Activated CD4-positive, alpha-beta memory T cell treated with anti-CD3 and anti-CD28 coated beads for 36 hours (primary cell): ENCODE measurements at places on chromosomes 13 and 19.
A peak's percentile ranks its signal among the peaks of the same experiment; 100 is the strongest.

GRCh38 chr19:50427997-50428425 lies 4.7 kb upstream of the MYBPC2 start:
- peak; percentile 47 for DNase-seq

DNA sequence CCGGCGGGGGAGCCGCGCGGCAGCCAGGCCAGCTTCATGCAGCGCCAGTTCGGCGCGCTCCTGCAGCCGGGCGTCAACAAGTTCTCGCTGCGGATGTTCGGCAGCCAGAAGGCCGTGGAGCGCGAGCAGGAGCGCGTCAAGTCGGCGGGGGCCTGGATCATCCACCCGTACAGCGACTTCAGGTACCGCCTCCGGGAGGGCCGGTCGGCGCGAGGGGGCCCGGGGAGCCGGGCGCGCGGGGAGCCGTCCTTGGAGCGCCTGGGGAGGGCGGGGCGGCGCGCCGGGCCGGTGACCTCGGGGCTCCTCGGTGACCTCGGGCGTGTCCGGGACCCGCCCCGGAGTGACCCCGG lies 690 bp downstream of the HCN2 start:
- peak; percentile 37 for DNase-seq

DNA sequence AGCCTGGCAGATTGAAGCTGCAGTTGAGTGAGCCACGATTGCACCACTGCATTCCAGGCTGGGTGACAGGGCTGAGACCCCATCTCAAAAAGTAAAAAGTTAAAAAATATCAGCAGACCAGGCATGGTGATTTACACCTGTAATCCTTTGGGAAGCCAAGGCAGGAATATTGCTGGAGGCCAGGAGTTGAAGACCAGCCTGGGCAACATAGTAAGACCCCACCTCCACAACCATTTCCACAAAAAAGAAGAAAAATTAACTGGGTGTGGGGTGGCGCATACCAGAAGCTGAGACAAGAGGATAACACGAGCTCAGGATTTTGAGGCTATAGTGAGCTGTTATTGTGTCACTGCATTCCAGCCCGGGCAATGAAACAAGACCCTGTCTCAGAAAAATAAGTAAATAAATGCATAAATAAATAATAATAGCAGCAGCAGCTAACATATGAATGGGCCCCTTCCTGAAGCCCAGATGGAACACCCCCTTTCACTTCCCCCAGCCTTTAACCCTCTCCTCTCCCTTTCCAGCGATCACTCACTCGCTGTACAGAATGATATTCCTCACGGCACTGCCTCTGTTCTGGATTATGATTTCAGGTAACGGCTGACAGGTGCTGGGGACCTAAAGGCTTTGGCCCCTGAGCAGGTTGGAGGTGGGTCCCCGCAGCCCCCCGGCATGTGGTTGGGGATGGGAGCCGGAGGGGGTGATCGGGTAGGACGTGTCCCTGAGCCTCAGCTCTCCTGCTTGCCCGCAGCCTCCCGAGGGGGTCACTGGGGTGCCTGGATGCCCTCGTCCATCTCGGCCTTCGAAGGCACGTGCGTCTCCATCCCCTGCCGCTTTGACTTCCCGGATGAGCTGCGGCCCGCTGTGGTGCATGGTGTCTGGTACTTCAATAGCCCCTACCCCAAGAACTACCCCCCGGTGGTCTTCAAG lies 3.2 kb downstream of the MAG start:
- no peak for DNase-seq

DNA sequence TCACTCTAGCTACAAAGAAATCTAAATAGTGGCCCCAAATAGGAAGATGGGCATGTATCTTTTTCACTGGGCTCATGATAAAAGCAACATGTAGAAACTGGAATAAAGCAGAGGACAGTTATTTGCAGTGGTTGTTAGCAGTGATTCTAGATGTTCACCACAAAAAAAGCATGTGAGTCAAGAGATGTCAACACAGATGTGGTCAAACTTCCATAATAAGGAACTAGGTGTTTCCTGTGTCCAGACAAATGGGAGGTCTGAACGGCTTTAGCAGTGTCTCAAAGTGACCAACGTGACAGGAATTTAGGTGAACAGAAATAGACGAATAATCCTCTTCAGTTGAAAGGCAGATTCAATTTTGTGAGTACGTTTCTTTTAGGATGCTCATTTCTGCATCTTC lies 162.7 kb downstream of the TBC1D4 start:
- DNase-seq: no peak

DNA sequence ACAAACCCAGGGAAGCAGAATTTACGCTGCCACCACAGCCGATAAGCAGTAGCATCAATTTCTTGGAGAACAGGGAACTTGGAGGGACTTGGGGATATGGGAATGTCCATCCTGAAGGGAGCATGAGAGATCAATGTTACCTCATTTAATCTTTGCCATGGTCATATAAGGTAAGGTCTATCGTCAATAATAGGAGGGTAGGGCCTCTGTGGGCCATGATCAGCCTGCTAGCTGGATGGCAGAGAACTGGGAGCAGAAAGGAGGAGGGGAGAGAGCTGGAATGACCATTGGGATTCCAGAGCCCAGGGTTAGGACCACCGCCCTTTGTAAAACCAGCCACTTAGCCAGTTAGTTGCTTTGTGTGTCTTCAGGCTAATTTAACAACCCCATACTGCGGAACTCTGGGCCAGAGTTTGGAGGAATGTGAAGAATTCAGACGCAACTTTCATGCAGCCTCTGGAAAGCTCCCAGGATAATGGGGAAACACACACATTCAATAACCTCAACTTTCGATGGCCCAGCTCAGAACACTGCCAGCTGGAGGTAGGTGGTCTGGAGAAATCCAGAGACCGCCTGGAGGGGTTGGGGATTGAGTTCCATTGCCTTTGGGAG lies 40.3 kb downstream of the ZNF557 start:
- no peak for DNase-seq

DNA sequence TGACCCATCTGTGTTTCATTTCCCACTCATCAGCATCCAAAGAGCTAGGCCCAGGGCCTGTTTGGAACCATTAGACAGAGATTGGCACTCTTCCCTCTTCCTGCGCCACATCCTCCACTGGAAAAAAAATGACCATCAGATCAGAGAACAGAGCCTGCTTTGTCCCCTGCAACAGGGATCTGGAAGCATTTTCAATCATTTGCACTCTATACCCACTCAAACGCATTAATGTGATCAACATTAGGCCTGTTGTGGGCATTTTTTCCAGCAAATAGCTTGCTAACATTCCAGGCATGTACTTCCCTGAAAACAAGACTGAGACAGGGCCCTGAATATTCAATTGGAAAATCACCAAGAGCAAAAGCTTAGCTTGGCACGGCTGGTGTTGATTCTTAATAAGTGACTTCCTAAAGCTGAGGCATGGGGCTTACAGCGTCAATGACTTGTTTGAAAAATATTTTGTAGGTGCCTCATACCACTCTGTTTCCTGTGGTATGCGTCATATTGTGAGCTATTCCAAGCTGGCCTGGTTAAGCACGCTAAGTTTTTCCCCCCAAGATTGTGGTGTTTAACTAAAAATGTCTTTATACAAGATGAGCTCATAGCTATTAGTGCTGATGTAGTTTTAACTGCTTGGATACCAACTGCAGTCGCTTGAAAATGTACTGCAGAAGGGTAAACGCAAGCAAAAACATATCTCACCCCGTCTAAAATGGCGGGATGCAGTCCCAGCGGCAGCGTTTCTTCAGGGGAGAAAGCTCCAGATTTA lies 404.4 kb downstream of the SPRY2 start:
- DNase-seq: no peak

DNA sequence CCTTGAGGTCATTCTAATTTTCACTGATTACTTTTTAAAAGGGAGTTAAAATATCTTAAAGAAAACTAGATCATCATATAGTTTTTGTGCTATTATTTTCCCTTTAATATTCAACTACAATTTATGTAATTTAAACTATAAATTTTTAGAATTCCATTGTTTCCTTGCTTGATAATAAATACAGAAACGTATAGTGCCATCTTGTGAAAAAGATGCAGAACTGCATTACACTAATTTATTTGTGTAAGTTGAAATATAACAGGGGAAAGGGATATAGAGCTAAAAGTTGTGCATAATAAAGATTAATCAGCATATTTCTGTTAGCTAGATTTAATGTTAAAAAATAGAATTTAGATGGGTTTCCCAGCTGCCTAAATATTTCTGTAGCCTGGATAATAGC lies 61.5 kb upstream of the TDRD3 start:
- no peak for DNase-seq

GRCh38 chr13:44116562-44117332 lies 237.0 kb downstream of the LACC1 start:
- DNase-seq: no peak

DNA sequence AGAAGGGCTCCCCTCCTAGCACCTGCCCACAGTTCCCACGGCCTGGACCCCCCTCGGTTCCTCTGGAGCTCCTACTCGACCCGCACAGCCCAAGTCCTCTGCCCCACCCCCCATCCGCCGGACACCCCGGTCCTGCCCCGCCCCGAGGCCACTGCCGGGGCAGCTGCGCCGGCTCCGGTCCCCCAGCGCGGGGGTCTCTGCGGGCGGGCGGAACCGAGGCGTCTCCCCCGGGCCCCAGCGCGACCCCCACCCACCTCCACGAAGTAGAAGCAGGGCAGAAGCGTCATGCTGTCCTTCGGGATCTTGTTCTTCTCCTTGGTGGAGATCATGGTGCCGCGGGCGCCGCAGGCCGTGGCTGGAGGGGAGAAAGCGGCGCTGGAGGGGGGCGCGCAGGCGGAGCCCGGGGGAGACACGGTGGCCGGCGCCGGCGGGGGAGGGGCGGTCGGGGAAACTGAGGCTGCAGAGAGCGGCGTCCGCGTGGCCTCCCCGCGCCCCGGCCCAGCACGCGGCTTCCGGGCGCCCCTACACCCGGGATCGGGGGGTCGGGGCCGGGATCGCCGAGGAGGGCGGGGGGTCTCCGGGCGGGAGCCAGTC lies 427 bp downstream of the PLPPR3 start:
- no peak for DNase-seq

- DNase-seq: no peak
Measured at GRCh38 chr13:51357928-51358595, 18.6 kb downstream of the SERPINE3 start.

DNA sequence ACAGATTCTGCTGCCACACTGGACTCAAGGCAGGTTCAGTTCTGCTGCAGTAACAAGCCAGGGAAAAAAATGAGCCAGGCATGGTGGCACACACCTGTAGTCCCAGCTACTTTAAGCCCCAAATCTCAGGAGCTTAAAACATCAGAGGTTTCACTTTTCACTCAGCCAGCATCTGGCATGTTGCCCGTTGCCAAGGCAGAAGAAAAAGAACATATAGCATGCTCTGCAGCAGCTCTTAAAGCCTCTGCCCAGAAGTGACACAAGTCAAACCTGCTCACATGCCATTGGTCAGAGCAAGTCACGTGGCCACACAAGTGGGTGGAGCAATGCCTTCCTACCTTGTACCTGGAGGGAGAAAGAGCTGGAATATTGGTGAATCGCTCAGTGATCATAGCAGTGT lies 14.7 kb upstream of the ADGRE5 start:
- DNase-seq: peak; percentile 96

GRCh38 chr13:45439008-45439407 lies 20.8 kb upstream of the SLC25A30 start:
- no peak for DNase-seq

DNA sequence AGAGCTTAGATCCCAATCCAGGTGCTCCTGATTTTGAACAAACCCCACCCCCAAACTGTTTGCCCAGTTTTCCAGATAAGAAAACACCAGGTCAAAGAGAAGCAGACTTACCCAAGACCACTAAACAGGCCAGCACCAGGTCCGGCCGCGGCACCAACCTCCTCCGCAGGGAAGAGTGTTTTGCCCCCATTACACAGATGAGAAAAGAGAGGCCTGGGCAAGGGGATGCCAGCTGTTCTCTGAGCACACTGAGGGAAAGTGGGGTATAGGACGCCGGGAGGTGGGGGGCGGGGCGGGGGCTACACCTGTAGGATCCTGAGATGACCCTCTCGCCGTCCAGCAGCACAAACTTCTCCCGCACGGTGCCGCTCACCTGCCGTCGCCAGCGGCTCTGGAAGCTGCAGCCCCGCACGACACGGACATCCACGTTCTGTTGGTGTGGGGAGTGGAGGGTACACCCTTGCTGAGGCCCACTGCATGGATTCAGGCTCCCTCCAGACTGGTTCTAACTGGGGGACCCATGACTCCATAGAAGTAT lies 3.1 kb downstream of the SPACA4 start:
- no peak for DNase-seq

DNA sequence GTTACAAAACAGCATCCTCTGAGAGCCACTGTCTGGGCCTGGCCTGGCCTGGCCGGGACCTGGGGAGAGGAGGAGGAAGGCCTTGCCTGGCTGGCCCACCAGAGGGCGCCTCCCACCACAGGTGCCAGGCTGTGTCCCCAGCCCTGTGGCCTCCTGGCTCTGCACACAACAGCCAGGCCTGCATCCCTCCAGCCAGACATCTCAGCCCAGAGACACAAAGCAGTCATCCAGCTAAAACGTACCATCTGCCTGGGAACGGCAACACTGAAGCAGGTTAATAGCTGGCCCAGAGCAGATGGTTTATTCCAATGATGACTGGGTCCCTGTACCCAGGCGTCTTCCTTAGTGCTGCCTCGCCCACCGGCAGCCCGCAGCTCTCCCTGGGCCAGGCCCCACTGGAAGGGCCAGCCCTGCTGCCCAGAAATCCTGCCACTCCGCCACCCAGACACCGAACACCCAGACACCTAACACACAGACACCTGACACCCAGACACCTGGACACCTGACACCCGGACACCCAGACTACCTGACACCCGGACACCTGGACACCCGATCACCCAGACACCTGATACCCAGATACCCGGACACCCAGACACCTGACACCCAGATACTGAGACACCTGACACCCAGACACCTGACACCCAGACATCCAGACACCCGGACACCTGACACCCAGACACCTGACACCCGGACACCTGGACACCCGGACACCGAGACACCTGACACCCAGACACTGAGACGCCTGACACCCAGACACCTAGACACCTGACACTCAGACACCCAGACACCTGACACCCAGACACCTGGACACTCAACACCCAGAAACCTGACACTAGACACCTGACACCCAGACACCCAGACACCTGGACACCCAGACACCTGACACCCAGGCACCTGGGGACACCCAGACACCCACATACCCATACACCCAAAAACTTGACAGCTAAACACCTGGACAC lies 20.1 kb downstream of the C19orf12 start:
- DNase-seq: peak; percentile 87

- no peak for DNase-seq
Measured at GRCh38 chr13:108834193-108834592, 204.8 kb downstream of the MYO16 start.

GRCh38 chr19:49231804-49232203 lies 74.2 kb downstream of the TRPM4 start:
- peak; percentile 54 for DNase-seq

- no peak for DNase-seq
Measured at GRCh38 chr19:24060687-24061356, 26.2 kb upstream of the ZNF254 start.

- DNase-seq: no peak
Measured at GRCh38 chr13:79527698-79528097, 46.7 kb downstream of the NDFIP2 start.

DNA sequence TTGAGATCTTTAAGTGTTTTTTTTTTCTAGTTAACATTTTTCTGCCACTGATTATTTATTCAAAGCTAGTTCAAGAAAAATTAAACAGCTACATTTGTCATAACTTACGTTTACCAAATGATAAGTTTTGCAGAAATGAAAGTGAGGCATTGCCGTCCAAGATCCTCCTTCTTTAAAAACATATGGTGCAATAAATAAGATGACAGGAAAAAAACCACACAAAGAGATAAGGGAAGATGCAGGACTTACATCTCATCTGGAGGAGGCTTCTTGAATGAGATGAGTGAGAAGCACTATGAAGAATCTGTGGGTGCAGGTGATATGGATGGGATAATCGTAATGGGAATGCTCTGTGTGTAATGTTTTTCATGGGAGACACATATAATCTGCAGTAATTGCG lies 12.4 kb downstream of the TNFSF13B start:
- DNase-seq: no peak

GRCh38 chr13:21304256-21304655 lies 127.8 kb downstream of the MRPL57 start:
- DNase-seq: no peak
